Transverse colon (tissue), 4 donors: ENCODE measurements at places on chromosomes 11 and 22. TPM values are rescaled to one million over a fixed set of nuclear protein-coding genes. Genes with fewer than 3 reads are reported as not detected.

GRCh38 chr11:34300026-34300925 lies 57.5 kb downstream of the ABTB2 start:
- DNase-seq, result no peak

DNA sequence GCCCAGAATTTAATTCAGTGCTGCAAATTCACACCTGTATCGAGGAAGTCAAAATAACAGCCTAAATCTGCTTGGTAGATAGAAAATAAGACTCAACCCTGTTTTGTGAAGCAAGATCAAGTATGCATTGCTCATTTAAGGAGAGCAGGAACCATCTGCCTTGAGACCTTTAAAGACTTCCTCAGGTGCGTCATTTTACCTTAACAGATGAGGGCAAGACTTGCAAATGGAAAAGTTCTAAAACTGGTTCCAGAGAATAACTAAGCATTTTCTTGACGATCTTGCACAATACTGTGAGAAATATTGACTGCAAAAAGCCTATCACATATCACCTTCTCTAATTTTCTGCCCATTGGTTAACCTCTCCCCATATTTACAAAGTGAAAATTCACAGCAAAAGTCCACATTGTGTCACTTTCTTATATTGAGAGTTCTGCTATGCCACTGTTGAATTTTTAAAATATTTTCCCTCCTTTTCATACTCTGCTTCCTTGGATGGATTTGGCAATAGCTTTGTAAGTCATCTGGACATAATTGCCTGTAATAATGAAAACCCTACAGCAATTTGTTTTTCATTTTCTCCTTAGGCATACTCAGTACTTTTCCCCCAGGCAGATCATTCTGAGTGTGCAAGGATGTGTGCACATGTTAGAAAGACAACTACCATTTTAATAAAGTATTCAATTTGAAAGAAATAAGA lies 234.2 kb downstream of the AASDHPPT start:
- DNase-seq, result no peak

DNA sequence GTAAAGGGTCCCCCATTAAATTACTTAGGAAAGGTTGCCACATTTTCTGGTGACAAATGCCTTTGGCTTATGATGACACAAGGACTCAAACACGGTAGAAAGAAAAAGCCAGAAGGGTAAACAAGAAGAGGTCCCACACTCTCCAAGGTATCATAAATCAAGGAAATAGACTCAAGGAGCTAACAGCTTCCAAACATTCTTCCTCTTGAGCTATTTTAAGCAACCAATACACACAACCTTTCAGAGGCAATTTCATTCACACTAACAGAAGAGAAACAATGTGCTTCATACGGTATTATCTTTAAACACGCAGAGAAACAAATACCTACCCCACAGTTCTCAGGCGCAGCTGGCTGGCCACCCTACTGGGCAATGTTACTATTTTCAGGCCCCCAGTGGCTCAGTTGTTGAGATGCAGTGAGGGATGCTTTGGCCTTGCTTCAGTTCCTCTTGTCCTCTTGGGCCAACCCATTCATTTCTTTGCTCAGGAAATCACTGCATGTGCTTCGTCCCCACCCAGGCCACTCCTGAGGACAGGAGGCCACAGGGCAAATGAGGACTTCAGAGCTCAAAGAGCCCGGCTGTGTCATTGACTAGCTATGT lies 15.8 kb downstream of the ABTB2 start:
- peak; percentile 60 for DNase-seq

DNA sequence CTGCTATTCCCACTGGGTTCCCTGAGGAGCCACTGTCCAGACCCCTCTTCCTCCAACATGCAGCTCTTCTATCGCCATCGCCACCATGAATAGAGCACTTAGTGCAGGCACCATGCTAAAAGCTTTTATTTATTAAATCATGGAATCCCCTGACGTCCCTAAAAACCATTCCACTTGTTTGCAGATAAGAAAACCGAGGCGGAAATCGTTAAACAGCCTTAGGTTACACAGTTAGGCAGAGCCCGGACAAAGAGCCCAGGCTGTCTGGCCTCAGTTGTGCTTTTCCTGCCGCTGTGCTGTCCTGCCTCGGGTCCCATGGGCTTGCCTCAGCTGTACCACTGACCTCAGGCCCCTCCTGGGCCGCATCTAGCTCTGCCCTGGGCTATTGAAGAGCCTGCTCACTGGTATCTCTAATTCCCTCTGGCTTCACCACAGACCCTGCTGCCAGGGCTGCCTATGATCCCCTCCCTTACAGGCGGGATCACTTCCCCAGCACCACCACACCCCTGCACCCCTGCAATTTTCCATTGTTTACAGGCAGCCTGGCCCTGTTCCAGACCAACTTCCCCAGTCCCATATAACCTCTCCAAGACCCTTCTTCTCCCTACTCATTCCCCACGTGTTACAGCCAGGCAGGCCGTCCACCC lies 13.0 kb upstream of the TUB start:
- DNase-seq, result no peak

GRCh38 chr22:38424525-38425080 lies 30.4 kb downstream of the KCNJ4 start:
- DNase-seq, result no peak

The ANGPTL5 gene
- not detected for total RNA-seq

The OR52K2 gene
- not detected for total RNA-seq
